ENCODE measurements at places on chromosomes 4 and X. TPM values are rescaled to one million over a fixed set of nuclear protein-coding genes. Genes with fewer than 3 reads are reported as not detected.

DNA sequence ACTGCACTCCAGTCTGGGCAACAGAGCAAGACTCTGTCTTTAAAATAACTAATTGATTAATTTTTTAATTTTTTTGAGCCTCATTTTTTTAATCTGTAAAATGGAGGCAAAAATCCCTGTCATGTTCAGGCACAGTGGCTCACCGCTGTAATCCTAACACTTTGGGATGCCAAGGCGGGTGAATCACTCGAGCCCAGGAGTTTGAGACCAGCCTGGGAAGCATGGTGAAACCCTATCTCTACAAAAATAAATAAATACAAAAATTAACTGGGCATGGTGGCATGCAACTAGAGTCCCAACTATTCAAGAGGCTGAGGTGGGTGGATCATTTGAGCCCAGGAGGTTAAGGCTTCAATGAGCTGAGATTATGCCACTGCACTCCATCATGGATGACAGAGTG, 15.4 kb downstream of the AMTN start:
- no peak for DNase-seq

- no peak for DNase-seq
Measured at GRCh38 chr4:6957994-6958393, 48.4 kb downstream of the TBC1D14 start.

- DNase-seq, result no peak
Measured at GRCh38 chr4:97892592-97893266, 250.5 kb downstream of the STPG2 start.

DNA sequence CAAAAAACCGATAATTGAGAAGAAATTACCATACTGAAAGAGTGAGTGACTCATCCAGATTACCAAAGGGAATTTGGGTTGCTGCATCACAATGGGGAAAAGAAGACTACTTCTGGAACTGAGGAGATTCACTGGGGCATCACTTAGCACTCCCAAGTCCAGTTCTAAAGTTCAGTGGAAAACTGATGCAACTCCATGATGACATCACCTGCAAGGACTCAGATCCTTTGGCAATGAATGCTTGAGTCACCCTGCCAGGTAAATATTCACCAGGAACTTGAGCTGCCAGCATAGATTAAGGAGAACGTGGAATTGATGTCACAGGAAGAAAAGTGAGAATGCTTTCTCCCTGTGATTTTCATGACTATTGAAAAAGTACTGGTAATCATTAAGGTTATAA, 32.0 kb upstream of the SMIM10L2A start:
- no peak for DNase-seq

GRCh38 chrX:46991664-46992063, 79.4 kb downstream of the JADE3 start:
- DNase-seq, result no peak

DNA sequence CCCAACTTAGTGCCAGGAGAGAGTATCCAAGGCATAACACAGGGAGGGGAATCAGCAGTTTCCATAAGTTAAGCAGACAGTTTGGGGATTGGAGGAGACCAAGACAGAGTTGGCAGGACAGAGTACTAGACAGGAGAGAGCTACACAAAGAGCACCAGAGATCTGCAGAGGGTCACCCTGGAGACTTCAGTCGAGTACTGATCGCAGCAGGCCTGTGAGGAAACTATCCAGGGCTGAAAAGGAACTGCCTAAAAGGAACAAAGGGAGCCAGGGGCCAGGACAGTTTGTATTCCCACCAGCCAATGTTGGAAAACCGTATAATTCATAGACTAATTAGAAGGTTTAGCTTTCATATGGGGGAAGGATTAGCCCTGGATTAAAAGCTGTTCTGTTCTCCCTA, 80.6 kb upstream of the ENPP6 start:
- no peak for DNase-seq

GRCh38 chr4:29553846-29554245, 1166.3 kb upstream of the PCDH7 start:
- DNase-seq, result no peak

- no peak for DNase-seq
Measured at GRCh38 chrX:6228720-6229119, at the start of gene NLGN4X. Gene NLGN4X, minus strand, starts transcription at chrX:6228867. Its CDS starts 77,401 bp downstream, at chrX:6151466.

GRCh38 chr4:153534792-153535629, 68.9 kb downstream of the TMEM131L start:
- DNase-seq, result no peak

DNA sequence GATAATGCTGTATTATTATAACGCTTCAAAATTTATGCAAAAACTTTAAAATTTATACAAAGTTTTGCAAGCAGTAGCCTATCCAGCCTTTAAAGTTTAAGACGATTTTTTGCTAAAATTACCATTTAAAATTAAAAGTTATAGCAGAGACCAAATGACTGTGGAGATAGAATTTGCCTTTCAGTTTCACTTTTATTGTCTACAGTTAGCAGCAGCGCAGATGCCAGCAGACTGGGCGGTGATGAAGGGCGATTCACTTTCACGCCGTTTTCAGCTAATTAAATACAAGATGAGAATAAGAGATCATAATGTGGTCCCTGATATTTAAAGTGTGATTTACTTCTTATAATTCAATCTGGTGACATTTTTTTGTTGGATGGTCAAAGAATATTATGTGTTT, 1381.5 kb upstream of the ADGRL3 start:
- DNase-seq, result no peak

The CSAG3 gene
- not detected for total RNA-seq

The LYAR gene
- 18.2 TPM for total RNA-seq

The NXF2 gene
- total RNA-seq, result not detected

The DNAJB14 gene
- total RNA-seq, result 31.4 TPM

The RELL1 gene
- total RNA-seq, result 52.1 TPM

The DKK2 gene
- 3.9 TPM for total RNA-seq
